Smooth muscle cell of the brain vasculature (primary cell): ENCODE measurements at places on chromosomes 13 and 19.

GRCh38 chr19:3062165-3063105, at the start of gene TLE5:
TLE5 (minus strand) TSS chr19:3062495; CDS start chr19:3062200, 295 bp downstream.
- DNase-seq, result no peak

GRCh38 chr13:26476111-26476781, 81.2 kb upstream of the WASF3 start:
- no peak for DNase-seq

DNA sequence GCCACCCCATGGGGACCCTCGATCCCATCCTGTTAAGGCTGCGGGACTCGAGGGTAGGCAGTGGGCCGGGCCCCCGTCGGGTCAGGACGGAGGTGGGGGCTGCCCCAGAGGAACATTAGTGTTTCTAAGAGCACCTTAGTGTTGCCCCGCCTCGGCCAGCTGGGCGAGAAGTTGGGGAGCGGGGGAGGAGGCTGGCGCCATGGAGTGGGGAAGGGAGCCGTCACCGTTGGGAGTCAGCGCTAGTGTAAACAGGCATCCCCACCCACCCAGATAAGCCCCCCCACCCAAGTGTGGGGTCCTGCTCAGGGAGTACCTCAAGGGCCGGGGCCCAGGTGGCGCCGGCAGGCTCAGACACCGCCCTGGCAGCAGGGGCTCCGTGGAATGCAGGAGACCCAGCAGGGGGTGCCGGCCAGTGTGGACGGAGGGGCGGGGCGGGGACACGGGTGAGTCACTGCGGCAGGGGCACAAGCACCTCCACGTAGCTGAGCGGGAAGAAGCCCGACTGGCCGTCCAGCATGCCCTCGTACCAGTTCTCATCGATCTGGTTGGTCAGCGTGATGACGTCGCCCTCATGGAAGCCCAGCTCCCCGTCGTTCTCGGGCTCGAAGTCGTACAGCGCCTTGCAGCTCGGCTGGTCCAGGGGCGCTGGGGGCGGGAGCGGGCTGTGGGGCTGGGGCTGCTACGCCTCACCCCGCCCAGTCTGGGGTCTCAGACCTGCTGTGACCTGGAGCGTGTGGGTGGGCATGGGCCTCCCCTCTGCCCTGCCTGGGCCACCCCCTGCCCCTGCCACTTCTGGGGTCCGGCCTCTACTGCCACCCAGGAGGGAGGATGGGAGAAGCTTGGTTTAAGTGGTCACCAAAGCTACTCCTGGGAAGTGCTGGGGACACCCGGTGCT, 18.0 kb downstream of the MPND start:
- DNase-seq, result no peak

DNA sequence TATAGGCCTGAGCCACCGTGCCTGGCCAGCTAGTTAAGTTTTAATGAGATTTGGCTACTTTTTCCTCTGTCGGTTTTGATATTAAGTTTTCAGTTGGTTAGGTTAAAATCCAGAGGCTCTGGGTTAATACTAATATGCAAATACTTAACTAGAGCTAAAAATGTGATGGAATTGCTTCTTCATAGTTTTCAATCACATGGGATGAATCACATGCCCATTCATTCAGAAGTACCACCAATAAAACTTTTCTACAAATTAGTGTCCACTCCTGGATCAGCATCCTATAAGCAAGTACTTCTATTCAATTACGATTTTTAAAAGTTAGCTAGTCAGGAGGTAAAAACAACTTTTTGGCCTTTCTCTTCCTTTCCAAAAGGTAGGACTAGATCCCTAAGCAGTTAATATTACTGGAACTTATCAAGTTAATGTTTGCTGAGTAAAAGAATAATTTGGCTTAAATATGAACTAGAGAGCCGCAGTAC, 4.3 kb downstream of the SLC25A30 start:
- DNase-seq, result no peak

GRCh38 chr19:18635831-18636182, 1.0 kb upstream of the KLHL26 start:
- no peak for DNase-seq

DNA sequence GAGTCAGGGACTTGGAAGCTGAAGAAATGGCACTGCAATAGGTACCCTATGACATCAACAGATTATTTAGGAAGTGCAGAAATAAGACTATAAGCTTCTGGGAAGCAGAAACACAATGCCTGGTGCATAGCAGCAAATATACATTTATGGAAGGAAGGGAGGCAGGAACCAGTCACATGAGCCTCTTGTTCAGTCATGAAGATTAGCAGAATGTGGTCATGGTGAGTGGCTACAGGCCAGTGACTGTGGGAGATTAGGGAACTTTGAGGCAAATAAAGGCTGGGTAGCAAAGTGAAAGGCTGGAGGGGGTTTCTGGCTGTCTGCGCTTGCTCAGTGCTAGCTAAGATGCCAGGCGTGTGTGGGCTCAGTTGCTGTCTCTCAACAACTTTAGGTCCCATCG, 96.3 kb downstream of the EPSTI1 start:
- DNase-seq, result no peak

DNA sequence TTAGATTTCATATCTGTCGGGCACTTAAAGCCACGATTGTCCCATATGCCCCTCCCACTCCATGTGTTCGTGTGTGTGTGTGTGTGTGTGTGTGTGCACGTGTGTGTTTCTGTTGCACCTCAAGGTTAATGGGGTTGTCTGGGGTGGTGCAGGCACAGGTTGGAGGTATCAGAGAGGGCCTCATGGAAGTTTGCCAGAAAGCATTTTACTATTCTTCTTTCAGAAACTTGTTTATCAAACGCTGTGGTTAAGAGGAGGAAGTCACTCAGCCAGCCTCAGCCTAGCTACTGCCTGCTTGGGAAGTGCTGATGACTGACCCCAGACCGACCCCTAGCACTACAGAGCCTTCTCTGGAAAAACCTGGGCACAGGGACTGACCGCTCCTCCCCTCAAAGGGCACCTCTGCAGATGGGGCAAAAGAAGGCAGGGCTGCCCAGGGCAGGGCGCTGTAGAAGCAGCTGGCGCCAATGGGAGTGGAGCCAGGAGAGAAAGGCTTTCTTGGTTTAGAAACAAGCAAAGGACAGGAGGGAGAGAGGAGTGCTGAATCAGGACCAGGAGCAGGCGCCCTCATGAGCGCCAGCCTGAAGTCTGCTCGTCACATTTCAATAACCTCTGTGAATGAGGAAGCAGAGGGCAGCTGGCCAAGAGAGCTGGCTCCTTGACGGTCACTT, 3.9 kb downstream of the SIAH3 start:
- no peak for DNase-seq

GRCh38 chr13:30466841-30467252, 1.1 kb upstream of the HMGB1 start:
- no peak for DNase-seq

DNA sequence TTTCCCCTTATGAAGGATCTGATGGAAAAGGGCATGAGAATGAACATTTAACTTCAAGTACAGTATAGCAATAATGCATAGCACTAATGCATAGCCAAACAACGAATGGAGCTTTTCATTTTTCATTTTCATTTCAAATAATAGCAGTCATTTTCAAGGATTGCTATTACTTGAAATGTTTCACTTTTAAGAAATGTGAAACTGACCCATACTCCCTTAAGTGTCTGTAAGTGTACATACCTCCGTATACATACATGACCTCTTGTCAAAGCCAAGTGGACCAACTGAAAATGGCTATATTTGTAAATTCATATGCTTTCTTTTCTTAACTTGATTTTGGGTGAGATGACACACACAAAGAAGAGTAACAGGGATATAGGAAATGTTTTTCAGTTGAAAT, 3.8 kb downstream of the RAP2A start:
- no peak for DNase-seq
